Esophagus muscularis mucosa (tissue), 4 donors: ENCODE measurements at places on chromosomes 6 and 20. TPM values are rescaled to one million over a fixed set of nuclear protein-coding genes. Genes with fewer than 3 reads are reported as not detected.

PROKR2 gene
- not detected for total RNA-seq

CLPSL1 gene
- total RNA-seq, result not detected

DNA sequence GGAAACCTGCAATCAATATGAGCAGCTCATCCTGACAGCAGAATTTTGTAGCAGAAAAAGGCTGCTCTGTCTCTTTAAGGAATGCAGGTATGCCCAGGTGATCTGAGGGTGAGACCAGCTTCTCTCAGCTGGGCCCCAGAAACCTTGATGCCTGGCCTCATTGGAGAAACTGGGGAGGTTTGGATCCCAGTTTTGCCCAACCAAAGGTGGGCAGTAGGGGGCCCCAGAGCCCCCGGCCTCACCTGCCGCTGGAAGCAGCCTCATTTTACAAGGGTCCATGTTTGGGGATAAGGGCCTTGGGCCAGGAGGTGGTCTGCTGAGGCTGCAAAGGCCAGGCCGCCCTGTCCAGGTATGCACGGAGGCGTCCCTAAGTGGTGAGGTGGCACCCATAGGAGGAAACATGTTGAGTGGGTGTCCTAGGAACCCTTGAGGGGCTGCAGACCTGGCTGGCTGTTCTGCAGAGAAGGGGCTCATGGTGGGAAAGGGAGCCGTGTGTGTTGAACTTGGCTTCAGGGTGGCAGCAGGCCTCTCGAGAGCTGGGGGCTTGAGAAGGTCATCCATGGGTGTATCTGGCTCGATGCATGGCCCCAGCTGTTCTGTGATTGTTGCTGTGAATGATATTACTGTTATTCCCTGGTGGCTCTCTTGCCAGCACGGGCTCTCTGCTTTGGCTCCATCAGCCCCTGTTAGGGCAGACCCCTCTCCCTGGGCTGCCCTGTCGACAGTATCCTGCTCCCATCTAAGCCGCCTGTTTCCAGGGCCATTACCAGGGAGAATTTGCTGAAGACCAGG lies 208.4 kb downstream of the CDH4 start:
- no peaks in the 10 kb centered on the region for H3K36me3 ChIP-seq
- no peak for DNase-seq
- no peaks in the 10 kb centered on the region for H3K27me3 ChIP-seq
- no peak overlapping the region for H3K4me3 ChIP-seq

DNA sequence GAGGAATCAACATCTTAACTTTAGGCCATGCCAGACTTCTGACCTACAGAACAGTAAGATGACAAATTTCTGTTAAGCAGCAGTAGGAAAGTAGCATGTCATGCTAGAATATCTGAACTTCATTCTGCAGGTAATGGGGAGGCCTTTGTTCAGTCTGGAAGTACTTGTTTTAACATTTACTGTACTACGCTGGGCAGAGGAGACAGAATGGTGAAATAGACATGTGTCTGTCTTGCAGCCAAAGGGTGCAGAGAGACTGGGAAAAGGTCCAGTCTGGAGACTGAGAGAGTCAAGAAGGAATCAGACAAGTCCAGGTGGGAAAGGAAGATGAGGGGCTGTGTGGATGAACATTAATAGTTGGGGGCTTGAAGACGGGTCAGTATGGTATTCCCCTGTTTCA lies 17.5 kb upstream of the ZBTB2 start:
- no peak overlapping the region for H3K4me3 ChIP-seq
- H3K27me3 ChIP-seq, result no peaks in the 10 kb centered on the region
- H3K36me3 ChIP-seq, result peaks cover 53% of the 10 kb centered on the region
- H3K27ac ChIP-seq, result no peak overlapping the region
- no peak for DNase-seq

DNA sequence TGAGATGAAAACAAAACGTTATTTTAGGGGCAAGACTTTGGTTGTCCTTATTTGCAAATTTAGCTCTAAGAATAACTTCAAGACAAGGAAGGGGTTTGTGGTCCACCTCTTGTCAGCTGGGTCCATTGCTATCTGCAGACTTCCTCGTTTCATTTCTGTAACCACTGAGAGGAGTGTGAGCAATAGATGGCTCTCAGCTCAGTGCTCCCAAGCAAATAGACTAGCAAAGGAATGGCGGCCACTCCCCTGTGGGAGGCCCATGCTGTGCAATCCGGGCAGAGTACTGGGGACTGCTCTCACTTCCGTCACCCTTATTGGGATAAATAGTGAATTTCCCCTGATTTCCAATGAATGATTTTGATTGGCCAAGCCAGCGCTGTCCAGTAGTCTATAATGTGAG lies 176.6 kb downstream of the ZDHHC14 start:
- DNase-seq, result peak; percentile 62
- no peak overlapping the region for H3K27ac ChIP-seq
- H3K36me3 ChIP-seq, result no peaks in the 10 kb centered on the region
- H3K4me3 ChIP-seq, result no peak overlapping the region
- H3K27me3 ChIP-seq, result no peaks in the 10 kb centered on the region
